ENCODE measurements at places on chromosomes 12 and 14.

DNA sequence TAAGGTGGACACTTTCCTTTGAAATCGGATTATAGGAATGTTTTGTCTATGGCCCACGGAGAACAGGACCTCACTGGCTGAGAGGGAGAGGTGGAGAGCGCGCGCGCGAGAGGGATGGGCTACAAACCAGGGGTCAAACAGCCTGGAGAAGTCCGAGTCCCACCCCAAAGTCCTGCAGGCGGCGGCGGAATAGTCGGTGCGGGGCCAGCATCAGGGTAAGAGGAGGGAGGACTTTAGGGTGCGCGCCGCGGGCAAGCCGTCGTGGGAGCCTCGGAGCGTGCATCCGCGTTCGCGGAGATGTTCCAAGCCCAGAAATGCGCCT lies 3.3 kb upstream of the HOXC8 start:
- no peak for DNase-seq

- DNase-seq: no peak
Measured at GRCh38 chr12:16588812-16589211, 17.1 kb downstream of the LMO3 start.

DNA sequence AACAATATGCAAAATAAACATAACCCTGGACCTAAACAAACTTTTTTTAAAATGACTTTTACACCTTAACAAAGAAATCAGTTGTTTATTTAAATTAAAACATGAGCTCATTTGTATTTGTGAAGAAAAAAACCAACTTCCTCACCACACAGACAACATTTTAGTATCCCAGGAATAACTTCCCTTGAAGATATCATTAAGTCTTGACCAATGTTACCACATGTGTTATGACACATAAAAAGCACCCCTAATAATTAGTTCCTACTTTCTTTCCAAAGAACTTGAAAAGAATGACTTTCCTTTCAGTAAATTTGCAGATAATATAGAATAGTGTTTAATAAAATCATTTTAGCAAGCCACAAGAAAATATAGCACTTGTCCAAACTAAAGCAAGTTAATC lies 42.4 kb downstream of the DUSP16 start:
- DNase-seq: peak; percentile 83

DNA sequence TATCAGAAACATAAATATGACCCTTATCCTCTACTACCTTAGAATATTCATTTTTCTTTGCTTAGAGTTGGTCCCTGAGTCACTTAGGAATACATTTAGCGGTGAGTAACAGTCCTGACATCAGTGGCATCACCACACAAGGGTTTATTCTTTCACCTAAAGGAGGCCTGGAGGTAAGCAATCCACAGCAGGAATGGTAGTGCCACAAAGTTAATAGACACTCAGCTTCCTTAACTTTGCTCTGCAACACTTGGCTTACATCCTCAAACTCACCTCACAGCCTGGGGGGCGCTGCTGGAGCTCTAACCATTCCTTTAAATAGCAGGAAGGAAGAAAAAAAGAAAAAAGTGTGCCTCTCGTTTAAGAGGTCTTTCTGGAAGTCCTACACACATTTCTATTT lies 29.1 kb downstream of the BBOF1 start:
- DNase-seq: no peak

DNA sequence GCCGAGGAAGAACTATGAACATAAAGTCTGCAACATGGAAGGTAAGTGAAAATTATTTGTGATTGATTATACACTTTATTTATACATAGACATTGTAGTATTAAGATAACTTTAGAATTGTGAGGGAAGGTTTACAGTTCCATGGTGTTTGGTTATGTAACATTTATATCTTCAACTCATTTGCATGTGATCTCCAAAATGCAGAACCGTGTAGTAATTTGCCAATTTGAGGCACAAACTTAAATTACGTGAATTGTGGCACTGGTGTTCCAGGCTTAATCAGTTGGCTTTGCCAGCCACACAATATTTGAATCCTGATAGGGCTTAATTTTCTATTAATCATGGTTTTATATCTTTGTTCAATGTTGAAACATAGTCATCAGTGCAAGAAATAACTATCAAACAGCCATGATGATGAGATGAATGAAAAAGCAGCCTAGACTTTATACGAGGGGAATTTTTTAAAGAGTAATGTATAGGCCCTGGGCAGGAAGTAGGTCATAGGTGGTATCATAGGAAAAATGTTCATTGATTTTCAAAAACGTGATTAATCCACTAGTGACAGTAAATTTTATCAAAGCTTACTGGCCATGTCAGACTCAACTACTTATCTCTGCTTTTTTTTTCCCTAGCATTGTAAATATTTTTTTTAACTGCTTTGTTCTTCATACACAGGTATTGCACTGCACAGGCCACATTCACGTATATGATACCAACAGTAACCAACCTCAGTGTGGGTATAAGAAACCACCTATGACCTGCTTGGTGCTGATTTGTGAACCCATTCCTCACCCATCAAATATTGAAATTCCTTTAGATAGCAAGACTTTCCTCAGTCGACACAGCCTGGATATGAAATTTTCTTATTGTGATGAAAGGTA lies 31.7 kb downstream of the HIF1A start:
- peak; percentile 53 for DNase-seq

GRCh38 chr12:107501681-107502080 lies 183.9 kb upstream of the PWP1 start:
- DNase-seq: no peak

- peak; percentile 81 for DNase-seq
Measured at GRCh38 chr12:122021822-122022392, at the start of gene BCL7A. TSS of gene BCL7A (plus strand) at chr12:122021884. CDS start at chr12:122022092, 208 bp downstream.

Data from suppressor macrophage treated with lipopolysaccharide for 1 hour (primary cell).